ENCODE measurements at places on chromosomes 1 and 21.

DNA sequence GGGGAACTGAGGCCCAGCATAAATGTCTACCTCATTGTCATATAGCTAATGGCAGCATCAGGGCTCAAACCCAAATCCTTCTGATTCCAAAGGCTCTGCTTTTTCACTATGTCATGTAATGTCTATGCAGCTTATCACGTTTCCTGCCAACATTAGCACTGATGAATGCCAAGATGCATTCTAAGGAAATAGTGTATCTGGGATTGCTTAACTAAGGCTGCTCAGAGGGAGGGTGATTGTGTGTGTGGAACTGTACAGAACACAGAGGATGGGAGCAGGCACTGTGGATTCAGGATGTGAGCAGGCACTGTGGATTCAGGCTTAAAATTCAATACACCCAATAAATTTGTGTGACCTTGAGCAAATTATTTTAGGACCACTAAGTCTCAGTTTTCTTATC lies 456.4 kb upstream of the DEPDC1 start:
- no peak for DNase-seq

DNA sequence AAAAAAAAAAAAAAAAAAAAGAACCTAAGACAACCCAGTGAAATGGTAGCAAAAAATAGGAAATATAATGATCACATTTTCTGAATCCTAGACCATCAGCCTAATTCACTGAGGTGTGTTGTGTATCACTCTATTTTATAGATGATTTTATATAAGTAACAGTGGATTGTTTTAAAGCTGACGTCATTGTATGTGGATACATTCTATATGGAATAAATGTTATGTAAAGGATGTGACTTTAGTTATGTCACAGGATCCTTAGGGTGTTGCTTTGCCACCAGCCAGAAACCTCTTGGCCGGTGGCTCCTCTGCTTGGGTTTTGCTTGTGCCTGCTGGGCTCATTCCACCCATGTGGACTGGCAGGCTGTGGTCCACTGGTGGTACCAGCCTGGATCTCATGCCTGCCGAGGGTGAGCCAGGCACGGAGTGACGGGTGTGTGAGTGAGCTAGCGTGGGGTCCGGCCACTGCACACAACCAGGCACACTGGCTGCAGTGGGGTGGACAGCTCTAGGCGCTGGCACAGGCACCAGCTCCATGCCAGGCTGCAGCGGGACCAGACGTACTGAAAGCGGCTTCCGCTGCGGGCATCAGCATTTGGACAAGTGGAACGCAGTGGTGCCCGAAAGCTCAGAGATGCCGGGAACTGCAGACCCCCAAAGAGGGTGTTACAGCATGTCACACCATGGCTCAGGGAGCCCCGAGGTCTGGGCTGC lies 44.5 kb downstream of the ZBTB8OS start:
- DNase-seq: no peak

GRCh38 chr1:243727503-243728203 lies 122.4 kb downstream of the AKT3 start:
- no peak for DNase-seq

- DNase-seq: no peak
These were observed 87.4 kb downstream of the GLUL start for GRCh38 chr1:182304218-182304617.

GRCh38 chr1:219795363-219795917 lies 132.9 kb downstream of the SLC30A10 start:
- no peak for DNase-seq
